Psoas muscle (tissue), 8 donors: ENCODE measurements at places on chromosomes 2 and 18. TPM values are rescaled to one million over a fixed set of nuclear protein-coding genes. Genes with fewer than 3 reads are reported as not detected.

ASIC4 gene
- not detected for total RNA-seq

ALPG gene
- not detected for total RNA-seq

EVX2 gene
- not detected for total RNA-seq

SLC14A1 gene
- 1.5 TPM for total RNA-seq

TMEM178A gene
- 1.3 TPM for total RNA-seq

PLEKHA3 gene
- 19.5 TPM for total RNA-seq

CHAC2 gene
- total RNA-seq = 3.5 TPM
